ENCODE measurements at places on chromosomes 1 and 21.

DNA sequence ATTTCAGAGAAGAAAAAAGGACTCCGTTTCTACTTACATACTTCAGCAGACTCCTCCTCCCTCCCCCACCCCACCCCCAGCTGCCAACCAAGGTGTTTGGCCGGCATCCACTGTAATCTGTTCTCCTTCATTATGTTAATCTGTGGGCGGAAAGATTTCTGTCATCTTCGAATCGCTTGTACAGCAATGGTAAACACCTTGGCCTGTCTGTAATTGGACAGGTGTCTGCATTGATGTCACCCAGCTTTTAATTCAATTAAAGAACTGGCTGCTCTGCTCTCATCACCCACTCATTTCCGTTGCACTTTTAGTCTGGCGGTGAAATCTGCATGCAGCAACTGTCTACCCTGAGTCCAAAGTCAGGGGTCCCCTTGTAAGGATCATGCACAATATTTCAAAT is 368.6 kb downstream of the USH2A start:
- DNase-seq: no peak

- no peak for DNase-seq
Measured at GRCh38 chr21:14487490-14488432, 58.4 kb downstream of the SAMSN1 start.

- DNase-seq: no peak
Measured at GRCh38 chr1:30605441-30605920, 117.9 kb downstream of the MATN1 start.

DNA sequence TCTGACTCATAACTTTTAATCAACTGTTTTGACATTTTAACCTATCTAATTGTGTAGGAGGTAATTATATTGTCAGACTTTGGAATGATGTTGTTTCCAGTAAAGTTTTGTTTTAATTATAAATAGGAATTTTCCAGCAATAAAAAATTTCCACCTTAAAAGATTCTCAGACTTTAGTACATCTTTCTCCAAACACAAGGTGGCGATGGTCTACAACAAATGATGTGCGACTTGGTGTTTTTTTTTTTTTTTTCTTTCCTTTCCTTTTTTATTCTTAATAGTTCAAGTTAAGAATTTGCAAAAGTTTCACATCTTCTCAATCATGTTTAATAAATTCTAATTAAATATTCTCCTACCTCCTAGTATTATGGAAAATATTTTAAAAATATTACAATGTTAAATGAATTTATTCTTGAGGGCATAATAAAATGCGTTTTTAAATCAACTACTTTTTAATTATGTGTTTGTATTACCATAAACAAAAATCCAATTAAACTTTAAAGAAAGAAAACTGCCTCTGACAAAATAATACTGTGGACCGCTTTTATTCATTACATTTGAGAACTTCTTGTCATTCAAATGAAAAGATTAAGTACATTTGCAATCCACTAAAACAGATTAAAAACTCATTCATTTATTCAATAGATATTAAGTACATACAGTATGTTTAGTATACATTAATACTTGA is 4.4 kb upstream of the ADAMTS1 start:
- peak; percentile 52 for DNase-seq

DNA sequence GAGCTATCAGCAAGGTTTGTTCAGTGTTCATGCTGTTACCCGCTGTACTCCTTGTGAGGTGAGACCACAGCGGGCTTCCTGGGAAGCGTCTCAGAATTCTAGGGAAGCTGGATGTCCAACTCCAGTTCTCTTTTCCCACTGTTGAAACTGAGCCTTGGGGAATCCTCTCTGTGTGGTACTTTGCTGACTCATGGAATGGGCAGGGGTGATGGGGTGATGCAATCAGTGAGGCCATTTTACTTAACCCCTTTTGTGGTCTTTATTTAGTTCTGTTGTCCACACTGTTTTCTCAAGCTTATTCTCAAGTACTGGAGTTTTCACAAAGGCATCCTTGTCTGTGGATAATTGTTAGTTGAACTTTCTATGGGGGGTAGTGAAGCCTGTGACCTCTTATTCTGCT is 42.6 kb downstream of the ACKR1 start:
- DNase-seq: no peak

GRCh38 chr1:115829023-115829674 is 11.8 kb downstream of the NHLH2 start:
- DNase-seq: peak; percentile 58

GRCh38 chr1:48495166-48495565 is 23.2 kb upstream of the SPATA6 start:
- DNase-seq: peak; percentile 2

GRCh38 chr1:243686159-243686558 is 163.9 kb downstream of the AKT3 start:
- no peak for DNase-seq

GRCh38 chr1:155247667-155248553 is 7.4 kb downstream of the ENTREP3 start:
- no peak for DNase-seq

DNA sequence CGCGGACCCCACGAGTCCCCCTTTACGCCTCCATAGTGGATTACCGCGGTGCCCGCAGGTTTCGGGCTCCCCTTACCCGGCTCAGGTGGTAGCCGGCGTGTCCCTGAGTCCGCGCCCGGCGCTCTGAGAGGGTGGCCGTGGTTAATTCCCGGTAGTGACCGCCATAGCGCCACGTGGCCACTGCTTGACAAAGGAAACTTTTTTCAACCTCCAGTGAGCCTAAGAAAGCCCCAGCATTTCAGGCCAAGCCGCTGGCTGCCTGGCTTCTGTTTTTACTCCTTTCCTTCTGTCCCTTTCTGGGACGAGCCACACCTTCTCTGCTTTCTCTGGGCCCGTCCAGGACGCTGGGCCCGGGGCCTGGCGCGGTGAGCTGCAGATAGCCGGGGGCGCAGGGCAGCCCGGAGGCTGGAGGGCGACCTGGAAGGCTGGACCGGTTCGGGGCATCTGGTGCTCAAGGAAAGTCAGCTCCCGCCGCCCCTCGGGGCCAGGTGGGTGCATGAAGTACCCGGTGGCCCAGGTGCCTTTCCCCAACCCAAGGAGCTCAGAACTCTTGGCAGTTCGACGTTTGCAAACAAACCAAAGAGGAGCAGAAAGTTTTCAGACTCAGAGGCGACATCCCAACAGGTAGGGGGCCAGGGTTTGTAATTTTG is 540 bp upstream of the C1orf198 start:
- peak; percentile 23 for DNase-seq

GRCh38 chr1:27992276-27992675 is 32.5 kb downstream of the XKR8 start:
- no peak for DNase-seq

- DNase-seq: no peak
Measured at GRCh38 chr1:47334765-47335435, 1.3 kb downstream of the CMPK1 start.

DNA sequence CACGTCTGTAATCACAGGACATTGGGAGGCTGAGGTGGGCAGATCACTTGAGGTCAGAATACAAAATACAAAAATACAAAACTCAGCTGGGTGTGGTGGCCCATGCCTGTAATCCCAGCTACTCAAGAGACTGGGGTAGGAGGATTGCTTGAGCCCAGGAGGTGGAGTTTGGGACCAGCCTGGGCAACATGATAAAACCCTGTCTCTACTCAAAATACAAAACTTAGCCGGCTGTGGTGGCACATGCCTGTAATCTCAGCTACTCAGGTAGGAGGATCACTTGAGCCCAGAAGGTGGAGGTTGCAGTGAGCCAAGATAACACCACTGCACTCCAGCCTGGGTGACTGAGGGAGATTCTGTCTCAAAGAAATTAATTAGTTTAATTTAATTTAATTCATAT is 6.5 kb upstream of the ITLN1 start:
- no peak for DNase-seq

DNA sequence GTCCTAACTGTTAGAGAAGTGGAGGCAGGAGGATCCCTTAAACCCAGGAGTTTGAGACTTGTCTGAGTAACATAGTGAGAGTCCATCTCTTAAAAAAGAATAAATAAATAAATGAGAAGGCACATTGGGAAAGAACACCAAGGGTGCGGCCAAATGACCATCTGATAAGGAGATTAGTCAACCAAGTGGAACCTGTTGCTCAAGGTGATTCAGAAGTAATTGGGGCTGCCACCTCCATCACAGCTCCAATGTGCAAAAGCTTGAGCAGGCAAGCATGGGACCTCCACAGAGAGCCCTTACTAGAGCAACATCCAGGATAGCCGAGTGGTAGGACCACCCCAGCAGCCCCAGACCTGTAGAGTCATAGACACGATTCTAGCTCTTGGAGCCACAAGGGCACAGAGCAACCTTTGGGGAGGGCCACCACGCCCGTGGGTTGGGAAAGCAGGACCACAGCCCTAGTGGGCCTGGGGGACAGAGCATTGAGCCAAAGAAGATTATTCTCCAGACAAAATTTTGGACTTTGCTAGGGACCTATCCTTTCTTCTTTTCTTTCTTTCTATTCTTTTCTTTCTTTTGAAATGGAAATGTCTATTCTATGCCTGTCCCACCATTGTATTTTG is 40.9 kb downstream of the KCNK1 start:
- no peak for DNase-seq

DNA sequence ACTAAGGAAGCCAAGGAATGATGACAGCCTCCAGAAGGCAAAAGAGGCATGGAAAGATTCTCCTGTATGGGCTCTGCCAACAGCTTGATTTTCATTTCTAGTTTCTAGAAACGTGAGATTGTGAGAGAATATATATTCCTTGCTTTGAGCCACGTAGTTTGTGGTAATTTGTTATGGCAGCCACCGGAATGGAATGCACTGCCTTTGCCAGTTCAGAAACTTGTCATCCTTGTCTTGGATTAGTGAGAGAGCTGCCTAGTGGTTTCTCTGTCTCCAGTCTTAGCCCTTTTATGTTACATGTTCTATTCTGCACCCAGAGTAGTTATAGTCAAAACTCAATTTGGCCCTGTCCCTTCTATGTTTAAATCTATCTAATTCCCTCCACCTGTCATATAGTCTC is 216.0 kb upstream of the PTGFR start:
- DNase-seq: peak; percentile 79

GRCh38 chr1:67612788-67613241 is 72.2 kb upstream of the GADD45A start:
- no peak for DNase-seq

DNA sequence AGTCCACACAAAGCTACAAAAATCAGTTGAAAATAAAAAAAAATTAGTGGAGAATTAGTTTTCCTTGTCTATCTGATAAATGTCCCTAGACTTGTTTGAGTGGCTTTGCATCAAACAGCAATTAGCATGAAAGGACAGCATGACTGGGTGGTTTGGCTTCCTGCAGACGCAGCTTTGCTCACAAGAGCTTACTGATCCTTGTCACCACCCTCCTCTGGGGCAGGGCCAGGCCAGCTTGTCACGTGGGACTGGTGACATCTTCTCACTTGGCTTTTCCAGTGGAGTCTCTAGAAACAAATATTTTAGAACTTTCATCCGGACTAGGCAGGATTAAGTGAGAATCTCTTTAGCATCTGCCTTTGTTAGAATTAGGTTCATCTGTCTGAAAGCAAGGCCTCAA is 76.0 kb upstream of the OLIG2 start:
- DNase-seq: no peak

DNA sequence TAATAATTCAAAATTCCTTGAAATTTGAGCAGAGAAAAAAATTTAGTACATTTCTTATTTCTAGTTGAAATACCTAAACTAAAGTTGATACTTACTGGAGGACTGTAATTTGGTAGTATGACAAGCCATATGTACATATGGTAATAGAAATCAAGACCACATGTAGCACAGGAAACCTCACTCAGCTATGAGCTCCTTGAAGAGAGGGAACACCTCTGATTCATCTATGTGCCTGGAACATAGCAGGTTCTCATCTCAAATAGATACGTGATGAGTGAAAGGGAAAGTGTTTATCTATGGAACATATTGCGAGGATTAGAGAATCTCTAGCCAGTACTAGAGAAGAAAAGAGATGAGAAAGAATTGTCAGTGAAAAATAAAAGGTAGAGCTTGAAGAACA is 47.9 kb upstream of the GNG4 start:
- no peak for DNase-seq

GRCh38 chr1:117623698-117624097 is 17.9 kb downstream of the TENT5C start:
- DNase-seq: no peak

DNA sequence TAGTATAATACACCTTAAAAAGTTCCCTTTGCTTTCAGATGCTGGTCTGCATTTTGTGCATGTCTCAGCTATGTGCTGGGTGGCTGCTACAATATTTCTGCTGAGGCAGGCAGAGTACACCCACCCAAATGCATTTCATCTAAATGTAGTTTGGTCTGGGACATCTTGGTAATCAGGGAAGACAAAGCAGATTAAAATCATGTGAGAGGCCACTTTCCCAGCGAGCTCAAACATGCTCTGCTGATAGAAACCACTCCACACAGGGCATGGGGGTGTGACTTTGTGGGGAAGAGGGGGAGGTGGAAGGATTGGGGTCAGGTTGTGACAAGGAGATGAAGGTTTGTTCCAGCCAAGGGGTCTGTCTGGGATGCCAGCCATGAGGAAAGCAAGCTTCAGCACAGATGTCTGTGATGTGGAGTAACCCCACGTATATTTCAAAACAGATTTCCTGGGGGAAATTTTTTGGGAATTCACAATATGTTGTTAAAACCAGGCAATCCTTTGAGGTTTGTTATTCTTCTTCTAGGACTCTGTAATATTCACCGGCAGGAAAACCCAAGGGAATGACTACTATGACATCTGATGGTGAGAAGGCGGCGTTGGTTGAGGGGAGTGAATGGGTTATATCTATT is 255.1 kb upstream of the FGGY start:
- DNase-seq: no peak

GRCh38 chr1:248406721-248407692 is 4.2 kb downstream of the OR2T1 start:
- DNase-seq: no peak

DNA sequence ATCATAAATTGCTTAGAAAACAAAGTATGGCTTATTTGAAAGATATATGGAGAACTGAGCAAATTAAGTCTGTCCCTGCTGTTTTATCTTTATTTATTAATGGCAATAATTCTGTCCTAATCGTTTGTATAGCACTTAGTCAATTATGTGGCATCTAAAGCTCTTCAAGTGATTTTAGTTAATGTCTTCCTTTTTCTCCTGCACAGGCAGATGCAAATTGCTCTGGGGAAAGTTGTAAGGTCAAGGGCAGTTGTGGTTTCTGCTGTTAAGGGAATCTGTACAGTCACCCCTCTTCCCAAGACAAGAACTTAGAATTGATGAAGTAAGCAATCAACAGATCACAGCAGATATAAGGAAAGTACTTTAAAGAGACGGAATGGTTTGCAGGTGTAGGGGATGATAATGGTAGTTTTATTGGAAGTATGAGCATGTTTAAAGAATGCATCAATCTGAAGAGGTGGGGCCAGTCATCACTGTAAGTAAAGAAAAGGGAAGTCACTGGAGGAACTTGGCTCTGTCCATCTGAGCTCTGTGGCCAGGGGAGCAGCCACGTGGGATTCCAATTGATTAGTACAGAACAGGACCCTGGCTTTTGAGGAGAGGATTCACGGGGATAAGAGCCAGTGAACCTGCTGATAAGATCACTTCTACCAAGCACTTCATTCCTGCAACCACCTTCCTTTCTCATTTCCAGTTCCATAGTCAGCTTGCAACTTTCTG is 116.0 kb upstream of the KCNJ6 start:
- no peak for DNase-seq

Measured in HFFc6 (cell line).